A549 (cell line): ENCODE measurements at places on chromosomes 2 and 18.

- DNase-seq = no peak
Observed at GRCh38 chr2:233082222-233082930, 22.2 kb downstream of the INPP5D start.

- no peak for DNase-seq
Observed at GRCh38 chr18:63148449-63149301, 170.9 kb downstream of the BCL2 start.

DNA sequence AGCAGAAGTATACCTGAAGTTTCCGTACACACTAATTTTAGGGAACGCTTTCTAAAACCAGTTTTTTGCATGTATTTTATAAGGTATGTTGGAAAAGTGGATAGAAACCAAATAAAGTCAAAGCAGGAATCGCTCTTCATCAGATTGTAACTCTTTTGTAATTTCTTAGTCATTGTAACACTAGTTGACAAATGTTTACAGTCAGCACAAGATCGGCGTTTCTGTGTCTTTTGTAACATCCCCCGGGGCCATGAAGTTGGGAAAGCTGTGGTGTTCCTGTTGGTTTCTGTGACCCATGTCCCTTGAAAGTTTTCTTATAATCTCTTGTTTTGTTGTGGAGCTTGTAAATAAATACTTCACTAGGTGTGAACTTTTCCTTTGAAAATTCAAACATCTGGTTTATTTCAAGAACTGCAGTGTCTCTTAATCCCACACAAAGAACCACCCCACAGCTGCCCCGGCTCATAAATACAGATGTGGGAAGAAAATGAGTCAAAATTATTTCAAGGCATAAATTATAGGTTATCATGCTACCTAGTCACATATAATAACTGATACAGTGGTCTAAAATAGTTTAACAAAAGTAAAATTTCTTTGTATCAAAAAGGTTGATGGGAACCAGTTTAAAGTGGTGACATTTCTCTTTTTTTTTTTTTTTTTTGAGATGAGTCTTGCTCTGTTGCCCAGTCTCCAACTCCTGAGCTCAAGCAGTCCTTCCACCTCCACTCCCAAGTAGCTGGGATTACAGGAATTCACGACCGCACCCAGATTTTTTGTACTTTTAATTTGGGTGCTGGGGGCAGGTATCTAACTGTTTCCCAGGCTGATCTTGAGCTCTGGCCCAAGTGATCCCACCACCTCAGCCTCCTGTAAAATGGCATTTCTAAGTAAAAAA lies 751 bp upstream of the NMI start:
- DNase-seq = peak; percentile 39

DNA sequence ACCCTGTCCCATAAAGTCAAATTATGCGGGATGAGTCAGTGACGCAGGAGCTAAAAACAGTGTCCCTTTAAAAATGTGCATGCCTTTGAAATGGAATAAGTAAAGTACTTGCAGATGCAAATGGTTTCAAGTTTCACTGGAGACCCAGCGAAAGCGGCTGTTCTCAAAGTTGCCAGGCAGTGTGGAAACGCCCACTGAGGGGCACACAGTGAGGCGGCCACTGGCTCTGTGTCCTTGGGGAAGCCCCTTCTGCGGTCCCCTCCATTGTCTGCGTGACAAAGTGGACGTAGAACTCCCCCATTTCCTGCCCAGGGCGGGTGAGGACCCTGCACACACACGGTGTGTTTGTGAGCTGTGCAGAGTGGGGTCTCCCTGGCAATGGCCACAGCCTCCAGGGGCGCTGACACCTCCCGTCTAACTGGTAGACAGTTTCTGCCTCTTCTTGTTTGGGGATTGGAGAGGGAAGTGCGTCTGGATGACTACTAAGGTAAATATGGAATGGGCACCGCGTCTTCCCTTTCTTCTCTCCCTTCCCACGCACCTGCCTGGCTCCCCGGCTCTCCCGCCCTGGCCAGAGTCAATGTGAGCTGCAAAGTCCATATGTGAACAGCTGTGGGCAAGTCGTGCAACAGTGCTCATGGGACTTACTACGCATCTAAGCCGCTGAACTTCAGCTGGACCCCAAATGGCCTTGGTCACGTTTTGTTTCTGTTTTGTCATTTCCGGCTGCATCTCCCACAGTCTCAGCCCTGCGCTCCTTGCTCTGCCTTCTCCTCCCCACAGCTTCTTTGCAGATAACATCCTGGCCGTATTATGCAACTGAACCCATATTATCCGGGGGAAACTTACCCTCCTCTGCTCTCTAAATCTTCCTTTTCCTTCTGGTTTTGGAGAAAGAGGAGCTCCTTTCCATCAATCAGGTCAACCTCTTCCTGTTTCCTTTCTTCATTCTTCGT lies 33.7 kb upstream of the ZNF516 start:
- DNase-seq = no peak

GRCh38 chr2:23037596-23037995 lies 347.4 kb upstream of the KLHL29 start:
- no peak for DNase-seq

DNA sequence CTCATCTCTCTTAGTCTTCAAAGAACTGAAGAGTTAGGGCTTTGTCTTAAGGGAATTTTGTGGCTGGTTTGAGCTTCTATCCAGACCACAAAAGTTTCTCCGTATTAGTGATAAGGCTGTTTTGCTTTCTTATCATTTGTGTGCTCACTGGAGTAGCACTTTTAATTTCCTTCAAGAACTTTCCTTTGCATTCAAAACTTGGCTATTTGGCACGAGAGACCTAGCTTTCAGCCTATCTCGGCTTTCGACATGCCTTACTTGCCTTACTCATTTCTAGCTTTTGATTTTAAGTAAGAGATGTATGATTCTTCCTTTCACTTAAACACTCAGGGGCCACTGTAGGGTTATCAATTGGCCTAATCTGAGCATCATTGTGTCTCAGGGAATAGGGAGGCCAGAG lies 29.9 kb downstream of the HDHD2 start:
- no peak for DNase-seq

DNA sequence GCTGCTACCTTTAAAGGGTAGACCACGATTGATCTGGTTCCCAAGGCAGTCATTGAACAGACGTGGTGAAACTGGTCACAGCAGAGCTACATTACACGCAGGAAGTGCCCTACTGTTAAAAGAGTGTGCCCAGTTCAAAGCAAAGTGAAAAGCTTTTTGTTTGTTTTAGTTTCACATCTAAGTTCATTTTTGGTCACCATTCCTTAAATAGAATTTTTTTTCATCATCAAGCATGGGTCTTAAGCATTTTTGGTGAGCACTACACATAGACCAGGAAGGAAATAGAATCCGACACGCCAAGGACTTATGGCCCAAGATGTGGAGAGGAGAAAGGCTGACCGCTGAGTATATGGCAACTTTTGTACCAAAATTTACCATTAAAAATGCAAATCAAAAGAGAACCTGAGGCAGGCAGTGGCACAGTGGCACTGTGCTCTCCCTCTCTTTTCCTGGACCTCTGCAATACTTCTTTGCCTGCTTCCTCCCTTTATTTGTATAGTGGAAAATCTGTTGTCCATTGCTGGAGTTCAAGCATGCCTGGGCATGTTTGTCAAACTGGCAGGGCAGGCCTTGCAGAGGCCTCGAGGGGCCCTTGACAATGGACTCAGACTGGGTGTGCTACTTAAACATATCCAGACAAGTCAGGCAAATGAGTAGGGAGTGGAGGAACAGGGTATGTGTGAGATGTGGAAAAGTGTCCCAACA lies 42.6 kb upstream of the HNRNPA3 start:
- no peak for DNase-seq

DNA sequence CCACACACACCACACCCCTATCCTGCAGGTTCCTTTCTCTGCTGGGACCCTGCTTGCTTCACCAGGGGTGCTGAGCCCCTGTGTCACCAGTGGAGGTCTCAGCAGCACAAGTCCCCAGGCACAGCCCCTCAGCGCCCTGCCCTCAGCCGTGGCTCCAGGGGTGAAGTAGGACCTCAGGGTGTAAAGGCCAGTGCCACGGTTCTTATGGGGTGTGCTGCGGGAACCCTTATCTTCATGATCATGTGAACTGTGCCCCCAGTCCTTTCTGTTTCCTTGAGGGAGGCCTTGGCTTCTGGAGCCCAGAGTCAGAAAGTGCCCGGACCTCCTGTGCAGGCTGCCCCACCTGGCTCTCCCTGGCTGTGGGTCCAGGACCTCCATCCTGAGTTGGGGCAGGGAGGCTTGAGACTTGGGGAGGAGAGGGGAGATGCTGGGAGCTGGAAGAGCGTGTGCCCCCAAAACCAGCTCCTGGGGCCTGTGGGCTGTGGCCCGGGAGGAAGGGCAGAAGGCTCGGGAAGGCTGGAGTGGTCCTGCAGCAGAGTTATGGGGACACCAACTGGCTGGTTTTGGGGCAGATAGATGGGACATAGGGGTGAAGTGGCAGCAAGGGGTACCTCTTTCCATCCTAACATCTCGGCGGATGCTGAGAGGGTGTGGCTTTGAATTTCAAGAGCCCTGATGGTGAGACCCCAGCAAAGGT lies 20.2 kb upstream of the KLF11 start:
- DNase-seq = no peak

- no peak for DNase-seq
Observed at GRCh38 chr2:33488715-33489540, 12.5 kb downstream of the RASGRP3 start.

- no peak for DNase-seq
Observed at GRCh38 chr2:212328136-212328535, 210.5 kb downstream of the ERBB4 start.

- DNase-seq = no peak
Observed at GRCh38 chr2:199025146-199025545, 432.6 kb downstream of the SATB2 start.

DNA sequence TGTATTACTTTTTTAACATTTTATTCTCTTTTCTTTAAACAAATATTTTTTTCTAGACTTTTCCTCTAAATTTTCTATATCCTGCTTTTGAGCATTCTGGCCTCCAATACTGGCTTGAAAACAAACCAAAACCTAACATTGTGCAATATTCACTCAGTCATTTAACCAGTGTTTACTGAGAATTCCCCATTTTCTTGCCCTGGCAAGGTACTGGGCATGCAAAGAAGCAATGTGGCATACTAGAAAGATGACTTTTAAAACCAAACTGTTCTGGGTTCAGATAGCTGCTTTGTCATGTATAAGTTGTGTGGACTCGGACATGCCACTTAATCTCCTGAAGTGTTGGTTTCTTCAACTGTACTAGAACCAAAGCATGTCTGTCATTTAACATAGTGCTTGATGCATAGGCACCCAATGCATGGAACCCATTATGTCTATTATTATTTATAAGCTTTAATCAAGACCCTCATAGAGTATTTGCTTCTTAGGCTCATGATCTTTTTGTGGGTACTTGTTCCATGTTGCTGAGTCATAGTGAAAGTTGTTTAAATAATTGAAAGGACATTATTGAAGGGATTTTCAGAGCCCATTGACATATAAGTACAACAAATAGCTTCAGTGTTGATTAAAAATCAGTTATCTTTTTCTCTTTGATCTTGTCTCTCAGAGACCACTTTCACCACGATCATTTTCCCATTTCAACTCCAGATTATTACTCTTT lies 185.4 kb upstream of the OSR1 start:
- no peak for DNase-seq

DNA sequence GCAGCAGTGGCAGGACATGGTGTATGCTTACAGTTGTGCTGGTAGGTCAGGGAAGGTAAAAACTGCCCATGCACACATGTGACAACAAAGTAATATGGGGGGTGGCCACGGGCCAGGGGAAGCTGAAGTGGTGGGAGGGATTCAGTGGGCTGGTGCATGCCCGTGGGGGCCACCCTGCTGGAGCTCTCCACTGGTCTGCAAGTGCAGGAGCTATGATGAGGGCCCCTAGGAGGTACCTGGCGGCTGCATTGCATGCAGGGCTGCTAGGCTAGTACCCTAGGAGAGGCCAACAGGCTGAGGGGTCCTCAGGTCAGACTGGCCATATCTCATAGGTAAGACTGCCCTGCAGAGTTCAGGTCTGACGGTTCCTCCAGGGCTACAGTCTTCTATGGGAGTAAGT lies 265.9 kb downstream of the NUP35 start:
- DNase-seq = no peak

DNA sequence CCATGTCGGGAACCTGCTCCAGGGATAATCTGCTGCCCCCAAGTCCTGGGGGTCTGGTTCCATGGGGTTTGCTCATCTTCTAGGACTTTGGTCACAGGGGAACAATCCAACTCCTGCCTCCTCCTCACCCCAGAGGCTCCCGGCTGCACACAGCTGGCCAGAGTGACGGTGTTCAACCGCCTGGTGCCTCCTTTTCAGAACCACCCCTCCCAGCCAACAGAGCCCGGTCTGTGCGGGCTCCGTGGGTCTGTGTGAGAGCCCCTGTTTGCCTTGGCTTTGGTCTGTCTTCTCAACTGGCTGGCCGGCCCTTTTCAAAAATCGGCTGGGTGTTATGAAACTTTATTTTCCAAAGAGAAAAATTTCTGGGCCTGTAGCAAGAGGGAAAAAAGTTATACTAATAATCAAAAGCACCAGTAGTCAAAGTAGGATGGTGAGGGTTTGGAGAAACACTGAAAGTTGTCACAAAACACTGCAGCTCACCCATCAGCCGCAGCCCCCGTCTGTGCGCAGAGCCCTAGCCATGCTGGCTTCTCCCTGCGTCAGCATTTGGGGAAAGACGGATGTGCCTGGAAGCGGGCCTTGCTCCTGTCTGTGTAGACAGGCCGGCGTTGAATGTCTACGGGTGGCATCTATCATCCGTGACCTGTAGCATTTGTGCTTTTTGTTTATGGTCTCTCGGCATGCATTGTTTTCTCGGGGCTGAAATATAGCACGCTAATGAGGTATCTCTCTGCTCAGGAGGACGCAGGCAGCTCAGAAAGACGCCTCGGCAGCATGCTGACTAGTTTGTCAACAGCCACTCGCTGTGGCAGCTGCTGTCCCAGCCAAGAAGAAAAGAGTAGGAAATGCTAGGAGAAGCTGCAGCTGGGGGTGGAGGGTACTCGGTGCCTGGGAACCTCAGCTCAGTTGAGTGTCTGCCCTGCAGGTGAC lies 138.6 kb downstream of the GLI2 start:
- no peak for DNase-seq

- DNase-seq = no peak
Observed at GRCh38 chr18:10258836-10259474, 195.5 kb upstream of the APCDD1 start.

GRCh38 chr2:74708883-74709282 lies 54.8 kb downstream of the SEMA4F start:
- no peak for DNase-seq

DNA sequence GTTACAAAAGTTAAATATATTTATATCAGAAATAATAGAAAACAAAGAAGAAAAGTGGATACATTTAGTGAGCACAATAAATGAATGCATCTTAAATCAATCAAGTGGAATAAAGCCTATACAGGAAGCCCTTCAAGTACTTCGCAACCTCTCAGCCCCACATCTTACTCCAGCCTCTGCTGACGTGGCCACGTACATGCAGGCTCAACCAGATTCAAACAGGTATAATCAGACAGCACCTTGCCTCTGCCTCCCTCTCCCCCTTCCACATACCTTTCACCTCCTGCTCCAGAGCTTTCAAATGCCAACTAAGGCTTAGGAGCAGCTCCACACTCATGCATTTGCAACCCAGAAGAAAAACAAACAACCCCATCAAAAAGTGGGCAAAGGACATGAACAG lies 32.9 kb downstream of the CACNB4 start:
- DNase-seq = no peak

GRCh38 chr2:237672731-237673129 lies 45.3 kb downstream of the LRRFIP1 start:
- no peak for DNase-seq

GRCh38 chr2:16181062-16181740 lies 240.9 kb downstream of the MYCN start:
- no peak for DNase-seq

GRCh38 chr2:119477113-119477505 lies 45.5 kb downstream of the TMEM37 start:
- DNase-seq = no peak

GRCh38 chr18:63138436-63139340 lies 180.9 kb downstream of the BCL2 start:
- DNase-seq = no peak

GRCh38 chr2:8238521-8239230 lies 443.2 kb upstream of the ID2 start:
- DNase-seq = no peak
